ENCODE measurements at places on chromosomes 6 and 20.
A peak's percentile ranks its signal among the peaks of the same experiment; 100 is the strongest.

DNA sequence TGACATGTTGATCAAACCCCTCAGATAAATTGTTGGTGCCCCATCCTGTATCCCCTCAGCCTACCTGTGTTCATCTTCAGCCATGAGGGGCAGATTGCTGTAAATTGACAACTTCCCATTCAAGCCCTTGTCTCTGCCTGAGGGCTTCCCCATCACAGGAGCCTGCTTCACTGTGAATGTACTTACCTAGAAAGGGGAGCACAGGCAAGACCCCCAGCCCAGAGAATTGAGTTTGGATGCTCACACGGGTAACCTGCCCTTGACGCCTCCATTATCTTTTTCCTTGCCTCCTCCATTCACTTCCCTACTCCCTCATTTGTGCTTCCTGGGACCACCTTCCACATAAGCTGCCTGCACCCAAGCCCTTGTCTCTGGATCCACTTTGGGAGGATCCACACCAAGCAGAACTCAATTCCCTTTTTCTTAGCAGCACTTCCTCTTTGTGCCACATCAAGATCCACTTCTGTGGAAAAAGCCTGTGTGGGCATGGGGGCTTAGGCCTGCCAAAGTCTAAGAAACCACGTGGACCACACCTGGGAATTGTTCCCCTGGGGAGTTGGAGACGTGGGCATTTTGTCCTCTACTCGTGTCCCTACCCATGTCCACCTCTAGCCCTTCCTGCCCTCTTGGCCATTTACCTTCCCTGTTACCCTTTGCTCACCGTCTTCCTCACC, 103.4 kb upstream of the FOXA2 start:
- no peak for DNase-seq

DNA sequence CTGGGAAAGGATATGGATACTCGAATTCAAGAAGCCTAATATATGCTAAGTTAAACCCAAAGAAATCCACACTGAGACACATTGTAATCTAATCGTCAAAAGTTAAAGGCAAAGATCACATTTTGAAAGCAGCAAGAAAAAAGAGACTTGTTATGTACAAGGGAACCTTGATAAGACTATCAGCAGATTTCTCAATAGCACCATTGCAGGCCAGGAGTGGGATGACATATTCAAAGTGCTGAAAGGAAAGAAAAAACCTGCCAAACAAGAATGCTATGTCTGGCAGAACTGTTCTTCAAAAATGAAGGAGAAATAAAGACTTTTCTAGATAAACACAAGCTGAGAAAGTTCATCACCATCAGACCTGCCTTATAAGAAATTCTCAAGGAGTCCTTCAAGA, 75.2 kb downstream of the COL21A1 start:
- no peak for DNase-seq

DNA sequence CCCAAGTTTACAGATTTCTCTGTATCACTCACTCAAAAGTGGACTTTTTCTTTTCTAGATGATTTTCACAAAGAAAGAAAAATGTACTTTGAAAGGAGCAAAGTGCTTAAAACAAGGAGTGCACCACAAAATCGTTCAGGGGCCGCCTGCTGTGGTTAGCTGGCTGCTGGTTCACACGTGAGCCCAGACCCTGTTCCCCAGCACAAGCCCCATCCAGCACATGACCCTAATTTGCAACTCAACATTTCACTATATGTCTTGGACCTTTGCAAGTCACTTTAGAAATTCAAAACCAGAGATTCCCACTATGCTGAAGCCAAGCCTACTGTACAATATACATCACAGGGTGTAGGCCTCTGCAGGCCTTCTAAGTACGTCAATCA, 95.5 kb upstream of the NHSL1 start:
- DNase-seq: no peak

DNA sequence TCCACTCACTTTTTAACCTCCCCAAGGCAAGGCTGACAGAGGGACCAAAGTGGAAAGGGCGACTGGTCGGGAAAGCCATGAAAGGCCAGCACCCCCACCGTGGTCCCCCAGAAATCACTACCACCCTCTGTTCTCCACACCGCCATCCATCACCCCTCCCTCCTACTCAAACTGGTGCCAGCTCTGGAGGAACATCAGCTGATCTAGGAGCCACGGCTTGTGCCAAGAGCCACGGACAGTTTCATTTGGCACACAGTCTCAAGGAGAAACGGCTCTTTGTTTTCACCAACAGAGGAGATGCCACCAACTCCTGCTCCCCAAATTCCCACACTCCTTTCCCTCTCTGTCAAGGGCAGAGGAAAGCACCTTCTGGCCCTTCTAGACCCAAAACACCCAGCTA, 26.0 kb downstream of the TBC1D7 start:
- DNase-seq: no peak

- no peak for DNase-seq
These were observed 202.8 kb downstream of the WDR27 start for GRCh38 chr6:169498916-169499513.

GRCh38 chr20:36548704-36549627, 7.6 kb downstream of the MYL9 start:
- no peak for DNase-seq

- no peak for DNase-seq
These were observed 998 bp downstream of the BMP2 start for GRCh38 chr20:6768228-6769140.

DNA sequence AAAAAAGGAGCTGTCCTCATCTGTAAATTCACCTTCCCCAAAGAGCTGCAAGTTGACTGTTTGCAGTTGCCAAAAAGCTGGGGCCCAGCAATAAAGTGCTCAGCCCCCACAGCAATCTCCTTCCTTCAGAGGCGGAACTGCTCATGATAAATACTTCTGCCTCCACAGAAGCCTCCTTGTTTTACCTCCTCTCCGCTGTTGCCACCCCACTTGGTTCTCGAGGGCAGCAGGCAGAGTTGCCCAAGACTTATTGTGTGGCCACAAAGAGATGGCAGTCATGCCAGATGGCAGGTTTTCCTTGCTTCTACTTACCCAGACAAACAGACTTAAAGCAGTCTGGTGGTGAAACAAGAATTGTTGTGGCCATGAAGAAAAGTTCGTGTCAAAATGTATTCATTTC, 66.3 kb downstream of the SLX4IP start:
- no peak for DNase-seq

DNA sequence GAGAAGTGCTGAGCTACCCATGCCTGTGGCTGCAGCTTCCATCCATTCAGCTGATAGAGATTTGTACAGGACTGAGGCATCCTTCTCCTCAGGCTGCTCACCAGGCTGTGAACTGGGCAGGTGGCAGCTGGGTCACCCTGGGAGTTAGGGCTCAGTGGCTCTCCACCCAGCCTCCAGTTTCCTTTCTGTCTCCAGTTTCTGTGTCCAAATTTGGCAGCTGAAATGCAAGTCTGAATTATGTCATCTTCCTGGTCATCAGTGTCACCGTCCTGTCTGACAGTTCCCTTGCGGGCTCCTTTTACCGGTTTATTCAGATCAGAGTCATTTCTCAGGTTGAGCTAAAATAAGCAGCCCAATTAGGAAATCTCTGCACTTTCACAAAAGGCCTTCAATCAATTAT, 93.3 kb downstream of the EDN1 start:
- DNase-seq: no peak

GRCh38 chr6:41560431-41561192, 14.4 kb downstream of the FOXP4 start:
- DNase-seq: no peak

- DNase-seq: no peak
These were observed 133.4 kb downstream of the CEBPB start for GRCh38 chr20:50323777-50324775.

DNA sequence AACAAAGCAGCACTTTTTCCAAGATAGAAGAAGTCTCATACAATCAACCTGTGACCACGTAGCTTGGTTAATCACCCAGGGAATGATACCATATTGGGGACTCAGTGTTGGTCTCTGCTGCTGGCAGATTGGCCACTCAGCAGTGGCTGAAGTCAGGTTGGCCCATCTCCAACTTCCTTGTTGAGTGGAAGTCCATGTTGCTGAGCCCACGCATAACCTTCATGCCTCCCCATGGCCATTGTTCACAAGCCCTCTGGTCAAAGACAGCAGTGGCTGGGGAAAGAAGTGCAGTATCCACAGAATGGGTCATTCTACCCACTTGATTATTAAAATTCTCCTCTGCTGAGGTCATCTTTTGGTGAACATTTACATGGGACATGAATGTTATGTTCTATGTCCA, 38.5 kb downstream of the PKIB start:
- no peak for DNase-seq

GRCh38 chr6:15110726-15111354, 135.0 kb upstream of the JARID2 start:
- no peak for DNase-seq

GRCh38 chr6:36546308-36546919, 865 bp downstream of the STK38 start:
- DNase-seq: no peak

GRCh38 chr20:50789968-50790650, 4.8 kb upstream of the BCAS4 start:
- no peak for DNase-seq

DNA sequence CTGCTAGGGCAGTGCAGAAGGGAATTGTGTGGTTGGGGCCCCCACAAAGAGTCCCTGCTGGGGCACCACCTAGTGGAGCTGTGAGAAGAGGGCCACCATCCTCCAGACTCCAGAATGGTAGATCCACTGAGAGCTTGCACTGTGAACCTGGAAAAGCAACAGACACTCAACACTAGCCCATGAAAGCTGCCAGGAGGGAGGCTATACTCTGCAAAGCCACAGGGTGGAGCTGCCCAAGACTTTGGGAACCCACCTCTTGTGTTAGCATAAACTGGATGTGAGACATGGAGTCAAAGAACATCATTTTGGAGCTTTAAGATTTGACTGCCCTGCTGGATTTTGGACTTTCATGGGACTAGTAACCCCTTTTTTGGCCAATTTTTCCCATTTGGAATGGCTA, 328.4 kb upstream of the KHDRBS2 start:
- DNase-seq: no peak

GRCh38 chr6:17389274-17389847, 4.0 kb upstream of the CAP2 start:
- DNase-seq: no peak

GRCh38 chr6:36616893-36617521, 22.8 kb downstream of the SRSF3 start:
- peak; percentile 64 for DNase-seq

GRCh38 chr20:12079490-12079889, 161.8 kb downstream of the BTBD3 start:
- no peak for DNase-seq

GRCh38 chr20:50338479-50339391, 148.1 kb downstream of the CEBPB start:
- no peak for DNase-seq

DNA sequence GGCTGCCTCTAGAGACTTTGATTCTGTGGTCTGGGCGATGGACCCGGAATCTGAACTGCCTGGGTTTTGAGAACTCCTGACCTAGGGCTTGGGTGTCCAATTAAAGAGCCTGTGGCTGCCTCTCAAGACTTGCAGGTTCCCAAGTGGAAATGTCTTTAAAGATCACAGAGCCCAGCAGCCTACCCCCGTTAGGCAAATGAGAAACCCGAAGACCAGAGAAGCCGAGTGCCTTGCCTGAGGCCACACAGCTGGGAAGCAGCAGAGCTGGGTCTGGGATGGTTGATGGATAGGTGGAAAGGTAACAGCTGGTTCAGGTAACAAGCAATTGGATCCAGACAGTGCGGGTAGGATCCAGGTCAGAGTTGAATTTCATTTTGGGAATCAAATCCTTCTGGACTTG, 25.8 kb downstream of the KCNB1 start:
- no peak for DNase-seq

DNA sequence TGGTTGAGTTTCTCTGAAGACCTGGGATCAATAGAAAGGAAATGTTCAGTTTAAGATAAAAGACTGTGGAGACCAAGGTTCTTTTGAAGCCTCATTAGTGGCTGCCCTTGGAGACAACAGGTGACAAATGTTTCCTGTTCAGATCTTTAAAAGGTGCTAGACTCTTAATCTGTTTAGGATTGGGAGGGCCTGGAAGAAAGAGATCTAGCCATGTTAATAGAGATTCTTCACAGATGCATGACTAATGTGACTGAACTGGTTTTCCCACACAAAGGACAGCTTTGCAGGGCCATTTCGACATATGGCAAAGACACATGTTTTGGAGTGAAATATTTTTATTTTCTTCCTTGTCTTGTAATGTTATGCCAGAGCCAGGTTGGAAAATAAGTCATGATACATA, 82.2 kb downstream of the WDR27 start:
- DNase-seq: no peak

GRCh38 chr6:88165844-88166492, at the start of gene CNR1:
Gene CNR1 (minus strand): TSS chr6:88166347. CDS start chr6:88145274, 21,073 bp downstream.
- DNase-seq: peak; percentile 55

GRCh38 chr6:47729019-47729418, 30.6 kb downstream of the ADGRF4 start:
- DNase-seq: no peak

- no peak for DNase-seq
These were observed 55.5 kb downstream of the RIOK1 start for GRCh38 chr6:7445101-7445500.

GRCh38 chr6:131231103-131231502, 95.8 kb downstream of the AKAP7 start:
- DNase-seq: no peak

GRCh38 chr6:24961852-24962251, 26.1 kb upstream of the RIPOR2 start:
- no peak for DNase-seq

DNA sequence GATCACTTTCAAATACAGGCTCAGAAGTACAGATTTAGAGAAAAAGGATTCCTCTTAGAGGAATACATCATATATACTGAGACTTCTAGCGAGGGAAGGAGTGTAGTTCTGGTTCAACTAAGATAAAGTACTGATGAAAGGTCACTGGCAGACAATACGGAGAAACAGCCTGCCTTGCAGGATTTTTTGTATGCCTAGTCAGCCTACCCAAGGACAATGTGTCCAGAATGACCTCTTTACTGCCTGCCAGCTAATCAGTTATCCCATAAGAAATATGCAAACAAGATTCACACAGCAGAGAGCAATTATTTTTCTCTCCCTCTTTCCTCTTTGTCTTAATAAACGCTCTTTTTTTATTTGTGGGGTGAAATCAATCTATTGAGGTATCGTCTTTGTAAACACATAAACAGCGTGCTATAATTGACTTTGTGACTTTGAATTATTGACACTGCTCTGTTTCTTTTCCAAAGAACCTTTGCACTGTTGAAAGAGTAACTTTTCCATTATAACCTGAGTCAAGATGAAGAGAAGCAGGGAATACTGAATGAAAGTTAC, 1.4 kb upstream of the TSPYL4 start:
- no peak for DNase-seq

DNA sequence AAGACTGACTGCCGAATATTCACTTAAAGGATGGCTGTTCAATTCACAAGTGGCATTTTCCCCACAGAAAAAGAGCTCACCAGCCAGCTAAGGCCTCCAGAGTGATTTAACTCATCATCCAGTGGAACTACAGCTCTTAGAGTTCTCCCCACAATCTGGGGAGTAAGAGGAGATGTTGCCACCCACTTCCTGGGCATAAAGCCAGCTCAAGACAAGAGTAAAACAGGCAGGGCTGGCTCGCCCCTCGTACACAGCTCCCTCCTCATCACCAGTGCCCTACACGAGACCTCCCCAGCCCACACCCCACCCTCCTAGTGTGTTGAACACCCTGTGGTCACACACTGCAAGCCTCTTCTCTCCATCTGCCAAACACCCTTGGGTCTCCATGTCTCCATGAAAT, 47.2 kb upstream of the IPCEF1 start:
- peak; percentile 2 for DNase-seq

- DNase-seq: no peak
These were observed 153.8 kb downstream of the CEBPB start for GRCh38 chr20:50344232-50345071.

GRCh38 chr20:62906209-62906608, 20.1 kb downstream of the DIDO1 start:
- no peak for DNase-seq

- no peak for DNase-seq
These were observed 116.4 kb downstream of the AKAP7 start for GRCh38 chr6:131251590-131252199.

All from NCI-H446 (cell line).